ENCODE measurements at places on chromosomes 7 and 10. TPM values are rescaled to one million over a fixed set of nuclear protein-coding genes. Genes with fewer than 3 reads are reported as not detected.

- DNase-seq: no peak
Observed at GRCh38 chr7:22669692-22670421, 57.1 kb upstream of the IL6 start.

DNA sequence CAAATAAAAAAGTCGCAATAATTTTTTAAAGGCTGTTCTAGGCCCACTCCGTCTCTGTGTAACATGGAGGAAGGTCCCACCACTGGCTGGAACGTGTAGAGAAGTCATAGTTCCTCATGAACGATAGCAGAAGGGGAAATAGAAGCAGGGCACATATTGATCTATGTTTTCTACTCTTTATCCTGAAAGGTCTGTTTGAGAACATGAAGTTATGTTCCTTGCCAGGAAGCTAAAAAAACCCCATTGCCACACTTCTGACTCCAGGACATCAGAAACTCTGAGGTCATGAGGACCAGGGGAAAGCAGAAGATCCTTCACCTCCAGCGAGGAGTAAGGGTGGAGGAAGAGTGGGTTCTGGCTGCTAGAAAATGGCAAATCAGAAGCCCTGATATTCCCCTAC lies 10.8 kb downstream of the ANKRD22 start:
- no peak for DNase-seq

- DNase-seq: no peak
Observed at GRCh38 chr7:123230147-123230546, 30.4 kb upstream of the SLC13A1 start.

- peak; percentile 73 for DNase-seq
Observed at GRCh38 chr10:124742413-124743190, 1.6 kb downstream of the FAM53B start.

DNA sequence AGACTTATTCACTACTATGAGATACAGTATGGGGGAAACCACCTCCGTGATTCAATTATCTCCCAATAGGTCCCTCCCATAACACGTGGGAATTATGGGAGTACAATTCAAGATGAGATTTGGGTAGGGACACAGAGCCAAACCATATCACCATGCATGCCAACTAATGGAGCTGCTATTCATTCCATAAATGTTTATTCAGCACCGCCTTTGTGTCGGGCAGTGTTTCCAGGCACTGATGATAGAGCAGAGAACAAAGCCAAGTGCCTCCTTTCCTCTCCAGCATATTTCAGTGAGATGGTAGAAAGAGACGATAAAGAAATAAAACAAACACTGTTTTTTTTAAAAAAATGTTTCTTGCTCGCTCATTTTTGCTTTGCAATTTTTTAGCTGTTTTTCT lies 295.9 kb upstream of the FOXK1 start:
- no peak for DNase-seq

DNA sequence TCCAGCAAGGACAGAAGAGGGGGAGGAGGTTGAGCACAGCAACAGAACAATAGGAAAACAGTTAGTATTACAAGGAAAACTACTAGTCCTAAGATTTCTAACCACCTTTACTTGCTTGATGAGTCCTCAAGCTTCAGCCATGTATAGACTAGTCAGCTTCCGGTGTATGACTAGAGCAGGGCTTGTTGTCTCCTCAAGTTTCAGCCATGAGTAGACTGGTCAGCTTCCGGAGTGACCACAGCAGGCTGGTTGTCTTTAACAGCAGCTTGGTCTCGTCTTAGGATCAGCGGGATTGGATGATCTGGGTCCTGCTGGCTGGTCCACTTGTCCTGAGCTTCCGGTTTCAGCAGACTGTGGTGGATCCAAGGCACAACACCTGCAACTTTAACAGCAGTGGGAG lies 10.6 kb upstream of the ZNF239 start:
- DNase-seq: no peak

The ERVW-1 gene
- not detected for total RNA-seq

The ZNF32 gene
- 52.7 TPM for total RNA-seq

The TBX20 gene
- total RNA-seq: 138 TPM

The SLC39A12 gene
- total RNA-seq: not detected

The GPER1 gene
- total RNA-seq: 3.6 TPM

The DRGX gene
- total RNA-seq: not detected

The IGFBP3 gene
- total RNA-seq: 45.4 TPM
